ENCODE measurements at places on chromosomes 16 and 17.

DNA sequence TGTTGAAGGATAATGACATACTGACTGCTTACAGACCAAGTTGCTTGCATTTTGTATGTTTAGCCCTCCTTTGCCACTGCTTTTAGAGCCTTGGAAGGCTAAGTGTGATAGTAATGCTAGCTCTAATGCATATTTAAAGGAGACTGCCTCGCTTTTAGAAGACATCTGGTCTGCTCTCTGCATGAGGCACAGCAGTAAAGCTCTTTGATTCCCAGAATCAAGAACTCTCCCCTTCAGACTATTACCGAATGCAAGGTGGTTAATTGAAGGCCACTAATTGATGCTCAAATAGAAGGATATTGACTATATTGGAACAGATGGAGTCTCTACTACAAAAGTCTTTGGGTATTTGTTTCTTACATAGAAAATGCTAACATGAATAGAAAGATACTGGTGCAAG lies 19.1 kb downstream of the CAPNS2 start:
- H3K36me3 ChIP-seq: no peaks in the 10 kb centered on the region
- no peak overlapping the region for H3K27ac ChIP-seq
- H3K27me3 ChIP-seq: no peaks in the 10 kb centered on the region
- DNase-seq: no peak
- H3K4me3 ChIP-seq: no peak overlapping the region
- H3K4me1 ChIP-seq: no peaks in the 10 kb centered on the region

- no peak for DNase-seq
- no peak overlapping the region for H3K27ac ChIP-seq
- H3K4me3 ChIP-seq: no peak overlapping the region
- H3K27me3 ChIP-seq: no peaks in the 10 kb centered on the region
- peaks cover 16% of the 10 kb centered on the region for H3K36me3 ChIP-seq
These were observed 10.9 kb downstream of the RAB40C start for GRCh38 chr16:600781-601180.

GRCh38 chr16:50275428-50276325 lies 9.3 kb downstream of the ADCY7 start:
- H3K4me3 ChIP-seq: no peak overlapping the region
- H3K27ac ChIP-seq: no peak overlapping the region
- no peaks in the 10 kb centered on the region for H3K36me3 ChIP-seq
- H3K4me1 ChIP-seq: peaks cover 14% of the 10 kb centered on the region

DNA sequence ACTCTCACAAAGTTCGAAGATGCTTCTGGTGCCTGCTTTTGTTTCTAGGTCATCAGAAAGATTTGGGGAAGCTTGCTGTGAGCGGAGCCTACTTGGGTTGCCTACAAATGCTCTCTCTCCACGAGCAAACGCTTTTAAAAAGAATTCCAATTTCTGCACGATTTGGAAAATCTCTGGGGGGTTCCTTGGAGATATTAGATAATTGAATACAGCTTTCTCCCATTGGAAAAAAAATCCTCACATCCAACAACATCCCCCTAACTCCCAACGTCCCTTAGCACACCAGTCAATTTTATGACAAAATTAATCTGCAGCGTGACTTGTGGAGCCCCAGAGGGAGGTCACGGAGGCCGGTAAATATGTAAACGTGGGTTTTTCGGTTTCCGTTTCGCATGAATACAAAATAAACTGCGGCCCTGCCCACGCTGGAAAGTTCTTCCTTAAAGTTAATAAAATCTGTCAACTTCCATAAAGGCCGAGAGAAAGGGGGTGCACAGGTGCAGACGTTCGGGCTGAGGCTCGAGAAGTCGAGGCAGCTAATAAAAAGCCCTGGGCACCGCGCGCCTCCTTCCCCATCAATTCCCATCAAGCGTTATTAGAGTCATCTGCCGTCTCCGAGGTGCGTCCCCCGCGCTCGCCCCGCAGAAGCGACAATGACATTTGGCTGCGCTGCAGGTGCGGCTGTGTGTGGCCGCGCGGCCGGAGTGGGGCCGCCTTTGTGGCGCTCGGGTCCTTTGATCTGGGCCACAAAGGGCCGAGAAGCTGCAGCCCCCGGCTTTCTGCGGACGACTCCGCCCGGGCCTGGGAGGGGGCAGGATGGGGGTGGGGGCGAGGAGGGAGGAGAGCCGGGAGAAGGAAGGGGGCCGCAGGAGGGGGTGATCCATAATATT lies 37.6 kb downstream of the SALL1 start:
- H3K36me3 ChIP-seq: no peaks in the 10 kb centered on the region
- no peak for DNase-seq
- H3K4me3 ChIP-seq: no peak overlapping the region
- peaks cover 9% of the 10 kb centered on the region for H3K4me1 ChIP-seq

DNA sequence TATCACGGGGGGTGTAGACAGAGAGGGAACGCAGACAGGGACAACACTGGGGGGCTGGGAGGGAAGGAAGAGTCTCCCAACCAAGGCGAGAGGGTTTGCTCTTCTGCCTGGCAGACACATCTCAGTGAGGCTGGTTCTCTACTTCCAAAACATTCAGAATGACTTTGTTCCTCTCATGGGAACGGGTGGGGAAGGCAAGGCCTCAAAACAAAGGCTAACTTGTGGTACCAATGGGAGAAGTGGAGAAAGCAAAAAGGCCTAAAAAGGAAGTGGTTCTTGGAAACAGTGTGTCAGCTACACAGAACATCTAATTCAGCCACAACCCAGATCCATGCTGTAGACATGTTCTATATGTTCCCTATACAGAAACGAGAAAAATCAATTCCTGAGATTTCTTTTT lies 7.5 kb downstream of the FLOT2 start:
- no peaks in the 10 kb centered on the region for H3K27me3 ChIP-seq
- H3K4me1 ChIP-seq: peaks cover 50% of the 10 kb centered on the region
- no peak overlapping the region for H3K4me3 ChIP-seq
- DNase-seq: no peak
- H3K36me3 ChIP-seq: peaks cover 53% of the 10 kb centered on the region

GRCh38 chr16:11129378-11129781 lies 126.6 kb downstream of the SOCS1 start:
- H3K4me1 ChIP-seq: peaks cover 61% of the 10 kb centered on the region
- no peak for DNase-seq
- H3K4me3 ChIP-seq: no peak overlapping the region
- H3K27ac ChIP-seq: no peak overlapping the region
- peaks cover 16% of the 10 kb centered on the region for H3K36me3 ChIP-seq
- H3K27me3 ChIP-seq: no peaks in the 10 kb centered on the region

DNA sequence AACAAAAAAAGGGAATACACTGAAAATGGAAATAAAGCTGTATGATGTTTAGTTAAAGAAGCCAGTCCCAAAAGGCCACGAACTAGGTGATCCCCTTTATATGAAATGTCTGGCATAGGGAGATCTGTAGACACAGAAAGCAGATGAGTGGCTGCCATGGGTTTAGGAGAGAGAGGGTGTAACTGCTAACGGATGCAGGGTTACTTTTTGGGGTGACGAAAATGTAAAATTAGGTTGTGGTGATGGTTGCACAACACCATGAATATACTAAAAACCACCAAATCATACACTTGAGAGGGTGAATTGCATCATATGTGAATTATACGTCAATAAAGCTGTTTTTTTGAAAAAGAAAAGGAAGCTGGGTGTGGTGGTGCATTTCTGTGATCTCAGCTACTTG lies 99.6 kb downstream of the ADCY9 start:
- no peak overlapping the region for H3K27ac ChIP-seq
- H3K27me3 ChIP-seq: no peaks in the 10 kb centered on the region
- DNase-seq: no peak
- no peaks in the 10 kb centered on the region for H3K36me3 ChIP-seq

DNA sequence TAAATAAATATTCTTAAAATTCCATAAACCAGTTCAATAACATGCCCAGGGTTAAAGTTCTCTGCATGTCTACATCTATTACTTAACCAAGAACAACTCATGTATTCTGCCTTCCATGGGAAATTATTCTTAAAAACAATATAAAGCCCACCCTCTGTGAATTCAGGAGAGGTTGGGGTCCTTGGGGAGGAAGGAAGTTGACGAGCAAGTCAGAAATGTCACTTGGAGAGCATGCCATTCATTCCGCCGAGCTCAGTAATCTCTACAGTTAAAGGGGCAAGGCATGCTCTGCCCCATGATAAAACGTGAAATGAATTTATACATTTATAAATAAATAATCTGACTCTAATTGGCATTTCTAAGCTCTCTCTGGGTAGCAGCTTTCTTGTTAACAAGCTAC lies 405.1 kb downstream of the TOX3 start:
- no peaks in the 10 kb centered on the region for H3K4me1 ChIP-seq
- H3K27ac ChIP-seq: no peak overlapping the region
- H3K4me3 ChIP-seq: no peak overlapping the region
- no peak for DNase-seq
- H3K27me3 ChIP-seq: no peaks in the 10 kb centered on the region
- no peaks in the 10 kb centered on the region for H3K36me3 ChIP-seq

- no peak overlapping the region for H3K27ac ChIP-seq
- no peak overlapping the region for H3K4me3 ChIP-seq
- no peaks in the 10 kb centered on the region for H3K27me3 ChIP-seq
- DNase-seq: no peak
- no peaks in the 10 kb centered on the region for H3K36me3 ChIP-seq
- no peaks in the 10 kb centered on the region for H3K4me1 ChIP-seq
These were observed 323.8 kb upstream of the CA10 start for GRCh38 chr17:52482271-52482670.

- H3K27ac ChIP-seq: no peak overlapping the region
- no peak overlapping the region for H3K4me3 ChIP-seq
- H3K27me3 ChIP-seq: no peaks in the 10 kb centered on the region
These were observed 5.6 kb downstream of the STAT5B start for GRCh38 chr17:42270596-42270995.

DNA sequence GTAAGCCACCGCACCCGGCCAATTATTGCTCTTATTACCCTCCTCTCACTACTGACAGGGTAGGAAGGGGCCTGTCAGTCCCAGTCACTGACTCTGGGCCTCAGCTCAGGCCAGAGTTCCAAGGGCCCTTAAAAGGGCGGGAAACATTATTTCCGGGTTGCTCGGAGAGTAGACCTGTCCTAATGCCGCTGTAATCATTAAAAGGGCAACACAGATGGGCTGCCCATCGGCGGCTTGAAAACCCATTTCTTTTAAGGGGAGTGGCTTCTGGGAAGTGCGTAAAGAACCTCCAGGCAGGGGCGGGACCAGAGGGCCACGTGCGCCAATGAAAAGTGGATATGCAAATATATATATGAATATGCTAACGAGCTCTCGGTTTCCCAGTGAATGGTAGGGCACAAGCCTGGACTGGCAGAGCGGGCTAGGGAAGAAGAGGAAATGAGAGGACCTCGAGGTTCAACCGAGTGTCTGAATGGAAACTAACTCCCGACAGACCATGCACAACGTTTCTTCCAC lies 26.6 kb downstream of the PIPOX start:
- H3K4me3 ChIP-seq: no peak overlapping the region
- H3K4me1 ChIP-seq: peaks cover 9% of the 10 kb centered on the region
- DNase-seq: no peak
- H3K27me3 ChIP-seq: peaks cover 6% of the 10 kb centered on the region

Data from esophagus muscularis mucosa (tissue), 4 donors.